ENCODE measurements at places on chromosomes 13 and 19.

DNA sequence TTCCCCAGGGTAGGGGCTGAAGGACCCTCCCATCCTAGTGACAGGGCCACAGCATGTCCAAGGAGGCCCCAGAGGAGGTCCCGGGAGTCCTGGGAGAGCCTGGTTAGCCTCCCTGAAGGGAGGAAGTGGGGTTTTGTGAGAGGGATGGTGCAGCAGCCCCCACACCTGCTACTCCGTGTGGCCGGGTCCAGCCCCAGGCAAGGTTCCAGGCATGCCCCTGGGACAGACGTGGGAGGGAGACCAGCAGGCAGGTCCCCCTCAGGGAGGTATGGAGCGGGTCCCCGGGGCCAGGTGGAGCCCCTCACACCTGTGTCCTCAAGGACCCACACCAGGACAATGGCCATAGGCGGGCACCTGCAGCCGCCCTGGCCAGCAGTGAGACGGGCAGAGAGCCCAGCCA is 1.9 kb upstream of the F7 start:
- DNase-seq: no peak

GRCh38 chr19:31316201-31316951 is 32.9 kb downstream of the TSHZ3 start:
- no peak for DNase-seq

DNA sequence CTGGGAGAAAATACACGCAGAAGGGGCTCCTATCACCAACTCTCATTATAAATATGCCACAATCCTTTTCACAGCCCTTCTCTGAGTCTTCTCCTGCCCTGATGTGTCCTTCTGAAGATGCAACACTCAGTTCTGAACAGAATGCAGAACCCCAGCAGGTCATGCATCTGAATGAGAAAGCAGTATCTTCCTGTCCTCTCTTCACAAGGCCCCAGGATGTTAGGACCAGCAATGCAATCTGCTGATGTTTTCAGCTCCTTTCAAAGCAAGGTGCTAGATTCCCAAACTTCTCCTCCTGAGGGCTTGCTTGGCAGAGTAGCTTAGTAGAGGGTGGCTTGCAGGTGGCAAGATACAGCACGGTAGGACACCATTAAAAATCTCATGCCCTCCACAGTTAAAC is 22.3 kb upstream of the DOCK9 start:
- no peak for DNase-seq

GRCh38 chr19:46408664-46409039 is 4.7 kb downstream of the CCDC8 start:
- no peak for DNase-seq

DNA sequence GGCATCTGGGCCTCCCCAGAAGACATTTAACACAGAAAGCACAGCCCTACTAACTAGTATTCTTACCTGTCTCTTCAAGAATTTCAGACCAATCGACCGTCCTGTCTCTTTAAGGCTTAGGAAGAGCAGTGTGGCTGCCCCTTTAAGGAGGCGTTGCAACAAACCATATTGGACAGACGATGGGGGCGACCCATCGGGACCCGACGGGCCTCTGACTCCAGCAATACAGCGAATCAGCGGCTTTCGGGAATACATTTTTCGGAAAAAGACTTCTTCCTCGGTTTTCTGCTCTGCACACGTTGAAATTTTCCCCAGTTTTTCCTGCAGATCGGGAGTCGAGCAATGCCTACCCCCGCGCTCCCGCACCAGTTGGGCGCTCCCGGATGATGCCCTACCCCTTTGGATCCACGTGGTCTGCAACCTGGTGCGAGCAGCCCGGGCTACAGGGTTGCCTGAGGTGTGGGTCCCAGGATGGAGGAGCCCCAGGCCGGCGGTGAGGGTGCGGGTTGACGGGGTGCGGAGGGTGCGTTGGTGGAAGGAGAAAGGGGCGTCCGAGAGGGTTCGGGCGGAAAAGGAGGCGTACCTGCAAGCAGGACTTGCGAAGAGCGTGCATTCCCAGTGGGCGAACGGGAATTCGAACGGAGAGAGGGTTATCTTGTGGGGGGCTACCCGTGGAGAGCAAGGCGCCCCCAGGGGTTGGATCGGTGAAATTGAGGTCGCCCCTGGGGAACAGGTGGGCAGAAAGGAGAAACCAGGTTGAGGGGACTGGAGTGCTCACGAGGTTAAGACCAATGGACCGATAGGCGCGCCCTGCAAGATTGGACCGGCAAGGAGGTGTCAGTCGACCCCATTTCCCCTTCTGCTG is at the start of gene POLR1G:
Gene POLR1G, plus strand, starts transcription at position 419 of the 865 bp plus-strand sequence. Its CDS starts 53 bp downstream, at position 472.
- peak; percentile 88 for DNase-seq

DNA sequence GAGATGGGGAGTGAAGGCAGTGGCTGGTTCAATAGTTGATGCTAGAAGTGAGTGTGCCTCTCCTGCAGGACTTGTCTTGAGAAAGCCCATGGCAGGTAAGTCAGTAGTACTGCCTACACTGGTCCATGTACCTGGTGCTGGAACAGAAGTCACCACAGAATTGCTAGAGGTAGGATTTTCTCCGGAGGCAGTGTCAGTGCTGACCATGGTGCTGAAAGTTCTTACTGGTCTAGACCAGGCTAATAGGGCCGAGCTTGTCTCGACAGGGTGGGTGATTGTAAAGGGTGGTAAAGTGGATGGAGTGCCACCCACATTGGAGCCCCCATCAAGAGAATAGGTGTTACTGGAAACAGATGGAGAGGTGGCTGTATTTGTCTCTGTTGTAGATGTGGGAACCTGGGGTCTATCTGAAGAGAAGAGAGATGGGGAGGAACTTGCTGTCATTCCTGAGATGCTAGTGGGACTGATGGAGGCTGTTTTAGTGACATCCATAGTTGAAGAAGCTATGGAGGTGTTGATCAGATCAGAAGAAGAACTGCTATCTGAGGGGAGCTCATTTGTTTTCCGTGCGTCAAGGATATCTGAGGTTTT is 36.6 kb downstream of the MUC16 start:
- DNase-seq: peak; percentile 7

GRCh38 chr19:54638683-54639082 is 8.4 kb downstream of the LILRB1 start:
- DNase-seq: no peak

DNA sequence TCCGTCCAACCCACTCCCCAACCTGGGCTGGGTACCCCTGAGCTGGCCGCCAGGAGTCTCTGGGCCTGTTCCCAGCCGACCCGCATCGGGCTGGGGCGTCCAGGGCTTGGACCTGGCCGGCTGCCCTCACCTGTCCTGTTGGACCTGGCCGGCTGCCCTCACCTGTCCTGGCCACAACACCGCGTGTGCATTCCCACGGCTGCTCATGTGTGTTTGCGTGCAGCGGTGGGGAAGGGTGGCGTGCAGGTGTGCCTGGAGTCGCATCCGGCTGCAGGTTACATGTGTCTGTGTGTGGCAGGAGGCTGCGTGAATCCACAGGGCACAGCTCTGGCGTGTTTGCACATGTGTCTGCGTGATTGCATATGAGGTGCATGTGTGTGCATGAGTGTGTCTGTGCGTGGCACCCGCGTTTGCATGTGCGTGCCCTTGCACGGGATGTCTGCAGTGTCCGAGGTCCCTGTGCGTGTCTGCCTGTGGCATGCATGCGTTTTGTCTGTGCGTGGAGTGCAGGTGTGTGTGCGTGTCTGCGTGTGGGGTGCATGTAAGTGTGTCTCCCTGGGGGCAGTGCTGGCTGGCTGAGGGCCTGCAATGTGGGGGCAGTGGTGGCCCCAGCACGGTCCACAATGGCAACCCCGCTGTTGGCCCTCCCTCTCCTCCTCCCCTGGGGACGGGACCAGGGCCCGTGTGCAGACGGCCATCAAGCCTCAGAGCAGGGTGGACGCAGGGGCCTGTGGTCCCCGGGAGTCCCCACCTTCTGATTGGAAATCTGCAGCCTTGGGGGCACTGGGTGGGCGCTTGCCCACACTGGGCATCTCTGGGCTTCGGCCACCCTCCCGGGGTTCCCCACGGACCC is 3.4 kb downstream of the EFNA2 start:
- DNase-seq: no peak

DNA sequence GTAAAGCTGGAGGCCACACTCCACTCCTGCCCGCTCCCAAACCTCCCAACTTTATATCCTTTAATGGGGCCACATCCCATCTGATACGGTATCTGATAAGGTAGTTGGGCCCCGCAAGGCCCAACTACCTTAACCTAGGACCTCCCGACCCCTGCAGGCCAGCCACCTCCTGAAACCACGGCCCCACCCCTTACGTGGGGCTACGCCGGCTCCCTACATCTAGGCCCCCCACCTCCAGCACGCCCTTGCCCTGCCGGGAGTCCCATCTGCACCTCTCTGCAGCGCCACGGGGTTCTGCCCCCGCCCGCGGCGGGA is 2.2 kb downstream of the IGFLR1 start:
- DNase-seq: no peak

GRCh38 chr19:35144600-35145436 is 1.8 kb downstream of the FXYD7 start:
- peak; percentile 35 for DNase-seq

- peak; percentile 21 for DNase-seq
Measured at GRCh38 chr13:78597602-78597932, 5.8 kb downstream of the POU4F1 start.

- DNase-seq: peak; percentile 50
Measured at GRCh38 chr13:51844862-51845573, at the start of gene TMEM272. TSS of gene TMEM272 (minus strand) at chr13:51845177. CDS start at chr13:51838530, 6,647 bp downstream.

DNA sequence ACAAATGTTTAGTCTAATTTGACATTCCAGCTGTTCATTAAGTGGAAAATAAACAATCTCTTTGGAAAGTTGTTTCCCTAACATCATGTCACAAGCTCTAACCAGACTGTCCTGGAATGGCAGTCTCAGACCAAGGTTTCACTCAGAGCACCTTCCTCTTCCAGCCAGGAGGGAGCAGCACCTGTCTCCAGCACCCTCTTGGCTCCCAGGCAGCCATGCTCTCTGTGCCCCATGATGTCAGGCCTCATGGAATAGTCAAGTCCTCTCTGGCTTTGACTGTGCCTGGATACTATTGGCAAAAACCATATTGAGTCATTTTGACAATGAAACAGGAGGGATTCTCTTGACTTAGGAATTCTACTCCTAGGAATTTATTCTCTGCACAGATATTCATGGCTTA is 171.4 kb downstream of the OXGR1 start:
- DNase-seq: peak; percentile 1

GRCh38 chr13:37187621-37188020 is 82.2 kb upstream of the CSNK1A1L start:
- no peak for DNase-seq

- no peak for DNase-seq
Measured at GRCh38 chr19:6734096-6734696, 3.2 kb downstream of the GPR108 start.

DNA sequence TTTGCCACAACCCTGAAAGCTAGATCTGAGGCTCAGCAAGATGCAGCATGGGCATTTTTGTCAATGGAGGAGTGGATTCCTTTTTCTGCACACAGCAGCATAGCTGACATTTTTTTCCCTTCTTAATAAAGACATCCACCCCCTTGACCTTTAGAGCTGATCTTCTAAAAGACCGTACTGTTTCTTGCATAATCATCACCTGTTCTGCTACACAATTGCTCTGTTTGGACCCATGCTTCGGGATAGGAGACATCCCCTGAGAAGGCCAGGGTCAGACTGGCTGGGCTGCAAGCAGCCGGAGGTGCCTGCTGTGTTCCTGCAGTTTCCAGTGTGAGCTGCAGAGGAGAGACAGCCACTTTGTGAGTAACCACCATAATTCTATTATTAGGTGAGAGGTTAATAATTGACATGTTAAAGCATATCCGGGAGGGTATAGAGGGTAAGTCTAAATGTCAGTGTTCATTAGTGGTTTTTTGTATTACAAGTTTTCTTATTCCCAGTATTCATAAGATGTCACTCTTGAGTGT is 108.5 kb upstream of the C1QTNF9B start:
- no peak for DNase-seq

DNA sequence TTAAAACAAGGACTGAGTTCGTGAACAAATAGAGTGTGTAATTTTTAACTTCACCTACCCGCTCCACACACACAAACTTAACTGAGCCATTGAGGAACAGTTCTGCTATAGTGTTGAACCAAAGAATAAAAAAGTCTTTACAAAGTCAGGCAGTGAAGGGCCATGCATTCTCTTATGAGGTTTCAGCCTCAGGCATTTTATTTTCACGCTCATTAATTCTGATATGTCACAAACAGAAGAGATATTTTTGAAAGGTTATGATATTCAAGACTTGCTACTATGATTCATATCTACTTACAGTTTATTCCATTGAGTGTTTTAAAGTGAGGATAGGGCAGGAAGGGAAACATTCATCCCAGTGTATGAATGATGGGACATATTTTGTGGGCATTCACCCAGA is 282.2 kb downstream of the SLITRK5 start:
- no peak for DNase-seq
